ENCODE measurements at places on chromosomes 3 and 15. TPM values are rescaled to one million over a fixed set of nuclear protein-coding genes. Genes with fewer than 3 reads are reported as not detected.

- DNase-seq, result no peak
- no peak overlapping the region for H3K27ac ChIP-seq
- H3K4me1 ChIP-seq, result peaks cover 21% of the 10 kb centered on the region
- no peaks in the 10 kb centered on the region for H3K27me3 ChIP-seq
- no peak overlapping the region for H3K4me3 ChIP-seq
These were observed 269.8 kb downstream of the SV2B start for GRCh38 chr15:91369823-91370222.

Gene ARPP21
- not detected for total RNA-seq

Gene IL20RB
- 1.2 TPM for total RNA-seq

GRCh38 chr3:151946606-151947005, 73.2 kb downstream of the SUCNR1 start:
- peaks cover 10% of the 10 kb centered on the region for H3K27me3 ChIP-seq
- no peak for DNase-seq
- no peak overlapping the region for H3K4me3 ChIP-seq
- H3K36me3 ChIP-seq, result no peaks in the 10 kb centered on the region
- no peaks in the 10 kb centered on the region for H3K4me1 ChIP-seq

- peaks cover 5% of the 10 kb centered on the region for H3K27me3 ChIP-seq
- no peak overlapping the region for H3K4me3 ChIP-seq
- no peaks in the 10 kb centered on the region for H3K36me3 ChIP-seq
- H3K4me1 ChIP-seq, result no peaks in the 10 kb centered on the region
- no peak for DNase-seq
These were observed 49.9 kb downstream of the CLEC3B start for GRCh38 chr3:45075821-45076625.

Measured in activated CD8-positive, alpha-beta T cell treated with anti-CD3 and anti-CD28 coated beads for 36 hours (primary cell).